Right renal pelvis (tissue), 4 donors: ENCODE measurements at places on chromosomes 3 and 15. TPM values are rescaled to one million over a fixed set of nuclear protein-coding genes. Genes with fewer than 3 reads are reported as not detected.

DNA sequence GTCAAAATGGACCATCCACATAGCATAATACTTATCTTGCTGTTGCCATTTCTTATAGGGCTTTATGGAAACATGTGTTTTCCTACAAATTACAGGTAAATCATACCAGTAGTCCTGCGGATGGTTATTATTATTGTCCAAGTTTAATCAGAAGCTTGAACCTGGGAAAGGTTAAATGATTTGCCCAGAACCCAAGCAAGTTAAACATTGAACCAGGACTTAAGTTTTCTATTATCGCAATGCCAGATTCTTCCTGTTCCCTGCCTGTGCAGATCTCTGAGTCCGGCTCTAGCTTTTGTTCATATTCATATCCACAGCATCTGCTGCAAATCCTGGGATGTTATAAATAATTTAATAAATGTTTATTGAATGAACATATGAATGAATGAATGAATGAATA, 12.5 kb downstream of the LPP start:
- no peak for DNase-seq

- DNase-seq, result no peak
Measured at GRCh38 chr3:155147588-155147987, 67.5 kb downstream of the MME start.

GRCh38 chr15:28930476-28931291, 44.9 kb downstream of the APBA2 start:
- no peak for DNase-seq

Gene ADAM10
- polyA plus RNA-seq, result 261 TPM

DNA sequence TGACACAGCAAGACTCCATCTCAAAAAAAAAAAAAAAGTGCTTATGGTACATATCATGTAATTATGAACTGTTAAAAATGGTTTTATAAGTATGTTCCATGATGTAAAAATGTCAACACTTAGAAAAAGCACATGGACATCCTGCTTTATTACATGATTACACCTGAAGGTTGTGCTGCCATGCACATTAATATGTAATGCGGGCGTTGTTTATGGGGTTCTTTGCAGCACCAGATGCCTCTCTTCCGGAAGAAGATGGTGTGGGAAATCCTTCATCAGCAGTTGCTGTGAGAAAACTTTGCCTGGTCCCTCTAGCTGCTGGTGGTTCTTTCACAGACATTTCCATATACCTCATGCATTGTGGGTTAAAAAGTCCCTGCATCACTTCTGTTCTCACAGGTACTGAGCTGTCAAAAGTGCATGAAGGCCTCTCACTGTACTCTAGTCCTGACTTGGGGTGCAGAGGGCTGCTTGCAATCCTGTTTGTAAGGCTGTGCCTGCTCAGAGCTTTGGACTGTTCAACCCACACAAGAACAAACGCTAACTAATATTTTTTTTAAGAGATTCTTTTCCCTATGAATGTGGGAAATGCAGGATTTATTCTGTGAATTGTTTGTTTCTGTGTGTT, 43.6 kb downstream of the SENP2 start:
- DNase-seq, result no peak
